Left ventricle myocardium inferior (tissue), 1 donor: ENCODE measurements at places on chromosomes 2 and 18. TPM values are rescaled to one million over a fixed set of nuclear protein-coding genes. Genes with fewer than 3 reads are reported as not detected.

The FBXO41 gene
- total RNA-seq = 0.55 TPM

The KCNG2 gene
- not detected for total RNA-seq

The SDC1 gene
- 0.41 TPM for total RNA-seq

The CRYGD gene
- not detected for total RNA-seq

The IL1RL1 gene
- 1.1 TPM for total RNA-seq

The DLGAP1 gene
- total RNA-seq = 0.05 TPM

The GRHL1 gene
- total RNA-seq = 0.69 TPM

The TAF4B gene
- 1.1 TPM for total RNA-seq

The GAREM2 gene
- 0.93 TPM for total RNA-seq

The PLCL1 gene
- total RNA-seq = 78.6 TPM

The RAB6C gene
- total RNA-seq = 0.16 TPM

The TNS1 gene
- total RNA-seq = 828 TPM

The WNT6 gene
- total RNA-seq = 1.0 TPM

The IL37 gene
- total RNA-seq = not detected

The PTPRN gene
- 0.11 TPM for total RNA-seq
